Stimulated activated CD8-positive, alpha-beta memory T cell treated with anti-CD3 and anti-CD28 coated beads, Interleukin-7, amount 100 ng/mL, for 1 hour (primary cell): ENCODE measurements at places on chromosomes 6 and 20.

- no peak for DNase-seq
Observed at GRCh38 chr6:69704916-69705315, 91.9 kb downstream of the LMBRD1 start.

DNA sequence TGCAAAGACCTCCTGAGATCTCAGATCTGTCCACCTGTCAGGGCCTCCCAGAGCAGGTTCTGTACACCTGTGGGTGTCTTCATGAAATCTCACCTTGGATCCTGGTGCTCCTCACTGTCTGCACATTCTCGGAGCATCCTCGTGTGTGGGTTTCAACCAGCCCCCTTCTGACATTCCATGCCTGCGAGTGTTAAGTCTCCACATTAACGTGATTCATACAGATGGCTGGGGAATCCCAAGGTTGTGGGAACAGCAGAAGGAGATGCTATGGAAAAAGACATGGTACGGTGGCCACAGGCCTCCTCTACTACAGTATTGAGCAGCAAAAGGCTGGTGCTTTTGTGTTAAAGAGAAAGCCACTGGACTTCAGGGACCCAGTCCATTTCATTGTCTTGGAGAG lies 556.5 kb downstream of the DHX35 start:
- no peak for DNase-seq

DNA sequence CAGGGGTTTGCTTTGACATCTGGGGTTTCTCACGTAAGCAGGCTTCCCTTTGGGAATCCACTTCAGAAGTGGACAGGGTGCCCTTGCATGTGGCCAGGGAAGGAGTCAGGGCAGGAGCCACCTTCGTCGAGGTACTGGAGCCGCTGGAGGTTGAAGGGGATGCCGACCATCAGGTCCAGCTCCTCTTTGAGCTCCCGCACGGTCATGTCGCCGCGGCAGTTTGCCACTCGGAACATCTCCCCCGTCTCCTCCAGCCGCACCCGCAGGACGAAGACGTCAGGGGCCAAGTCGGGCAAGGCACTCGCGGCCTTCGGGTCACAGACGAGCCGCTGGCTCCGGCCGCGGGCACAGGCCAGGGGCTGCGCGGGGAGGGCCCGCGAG lies 360 bp downstream of the ANKRD60 start:
- DNase-seq: no peak

- DNase-seq: no peak
Observed at GRCh38 chr20:60477958-60478357, 519.7 kb downstream of the CDH26 start.

DNA sequence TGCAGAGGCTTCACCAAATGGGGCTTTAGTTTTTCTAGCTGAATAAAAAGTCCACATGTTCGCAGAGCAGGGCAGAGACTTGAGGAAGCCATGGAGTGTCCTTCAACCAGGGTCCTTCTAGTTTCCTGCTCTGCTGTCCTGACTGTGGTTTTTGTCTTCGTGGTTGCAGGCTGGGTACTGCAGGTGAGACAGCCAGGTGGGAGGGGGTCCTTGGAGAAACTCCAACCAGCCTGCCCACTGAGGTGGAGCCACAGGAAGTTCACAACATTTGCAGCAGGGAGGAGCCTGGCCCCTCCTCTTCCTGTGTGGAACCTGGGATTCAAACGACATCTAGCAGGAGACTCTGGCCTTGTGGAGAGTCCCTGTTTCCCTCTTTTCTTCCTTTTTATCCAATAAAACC lies 68.8 kb upstream of the MYLIP start:
- no peak for DNase-seq

GRCh38 chr6:1285956-1286355 lies 25.9 kb upstream of the FOXQ1 start:
- DNase-seq: no peak

DNA sequence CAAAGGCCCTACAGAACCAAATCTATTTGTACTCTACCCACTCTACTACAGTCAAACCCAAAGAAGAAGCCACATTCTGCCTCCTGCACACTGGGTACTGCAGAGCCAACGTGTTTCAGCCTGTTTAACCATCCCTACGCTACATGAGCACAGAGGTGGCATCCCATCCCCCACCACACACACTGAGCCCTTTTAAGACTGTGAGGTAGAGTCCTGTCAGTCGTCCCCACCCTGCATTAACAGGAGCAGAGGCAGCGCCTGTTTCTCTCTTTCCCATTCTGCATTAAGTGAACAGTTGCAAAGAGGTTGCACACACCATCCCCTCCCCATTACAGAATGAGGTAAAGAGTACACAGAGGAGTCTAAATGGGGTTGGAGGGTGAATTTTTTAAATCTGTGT lies 5.2 kb upstream of the RSPH4A start:
- no peak for DNase-seq

GRCh38 chr6:85405175-85405852 lies 44.6 kb upstream of the NT5E start:
- no peak for DNase-seq

- DNase-seq: no peak
Observed at GRCh38 chr6:170091000-170091638, 199.8 kb downstream of the DLL1 start.

DNA sequence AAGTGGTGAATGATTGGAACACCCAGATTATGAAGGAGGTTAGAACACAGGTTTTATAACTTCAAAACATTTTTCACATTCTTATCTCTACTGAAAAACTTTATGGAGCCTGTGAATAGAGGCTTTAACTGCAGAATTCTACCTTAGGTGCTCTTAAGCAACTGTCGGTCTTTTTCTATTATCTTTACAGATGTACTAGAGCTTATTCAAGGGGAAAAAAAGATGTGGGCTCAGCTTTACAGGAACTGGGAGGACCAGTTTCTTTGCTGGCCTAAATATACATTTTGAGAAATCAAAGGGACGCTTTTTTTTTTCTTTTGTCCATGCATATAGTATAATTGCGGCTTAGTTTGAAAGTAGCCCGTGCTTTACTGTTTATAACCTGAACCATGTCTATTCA lies 58.9 kb downstream of the UST start:
- no peak for DNase-seq

DNA sequence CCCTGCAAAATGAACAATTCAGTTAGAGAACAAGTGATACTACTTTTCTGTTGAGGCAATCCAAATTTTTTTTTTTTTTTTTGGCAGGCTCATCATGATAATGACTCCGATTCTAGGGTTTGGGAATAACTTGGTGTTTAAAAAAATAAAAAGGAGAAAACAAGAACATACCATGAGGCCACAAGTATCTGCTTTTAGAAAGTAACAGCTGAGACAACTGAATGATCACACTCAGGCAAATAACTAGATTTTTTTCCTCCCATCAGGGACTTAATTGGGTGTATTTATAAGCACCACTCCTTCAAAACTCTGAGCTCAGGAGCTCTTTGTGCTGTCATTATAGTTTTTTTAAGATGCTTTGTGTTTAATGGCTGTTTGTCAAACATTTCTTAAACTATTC lies 29.6 kb downstream of the PAK5 start:
- no peak for DNase-seq

GRCh38 chr6:149080511-149080910 lies 237.0 kb upstream of the TAB2 start:
- DNase-seq: no peak

DNA sequence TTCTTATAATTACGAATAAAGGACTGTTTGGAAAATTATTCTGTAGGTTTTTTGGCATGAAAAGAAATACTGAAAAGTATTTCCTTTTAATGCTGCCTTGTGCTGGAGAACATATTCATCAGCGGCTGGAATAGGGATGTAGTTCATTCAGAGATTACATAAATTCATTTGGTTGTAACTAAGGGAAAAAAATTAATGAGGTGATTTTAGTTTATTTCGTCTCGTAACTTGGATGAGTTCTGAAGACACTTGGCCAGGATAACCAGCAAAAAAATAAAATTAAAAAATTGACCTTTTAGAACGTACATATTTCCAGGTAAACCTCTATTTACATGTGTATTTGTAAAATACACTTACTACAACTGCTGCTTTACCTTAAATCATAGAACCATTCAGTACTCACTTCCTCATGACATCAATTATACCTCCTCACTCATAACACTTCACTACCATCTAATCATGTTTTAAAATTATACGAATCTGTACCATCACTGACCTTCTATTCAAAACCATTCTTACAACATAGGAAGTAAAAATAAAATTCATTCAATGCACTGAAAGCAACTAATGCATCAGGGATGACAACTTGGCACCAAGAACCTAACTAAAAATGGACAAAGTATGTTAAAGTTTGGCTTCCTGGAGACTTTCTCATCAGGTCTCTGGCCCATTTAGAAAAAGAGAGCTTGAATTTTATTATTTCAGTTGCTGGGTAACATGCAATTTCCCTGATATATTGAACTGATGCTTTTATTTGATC lies 17.2 kb downstream of the KLHL31 start:
- no peak for DNase-seq

- no peak for DNase-seq
Observed at GRCh38 chr6:24205020-24205492, 79.0 kb downstream of the NRSN1 start.

GRCh38 chr6:2482773-2483172 lies 237.4 kb upstream of the GMDS start:
- DNase-seq: no peak

DNA sequence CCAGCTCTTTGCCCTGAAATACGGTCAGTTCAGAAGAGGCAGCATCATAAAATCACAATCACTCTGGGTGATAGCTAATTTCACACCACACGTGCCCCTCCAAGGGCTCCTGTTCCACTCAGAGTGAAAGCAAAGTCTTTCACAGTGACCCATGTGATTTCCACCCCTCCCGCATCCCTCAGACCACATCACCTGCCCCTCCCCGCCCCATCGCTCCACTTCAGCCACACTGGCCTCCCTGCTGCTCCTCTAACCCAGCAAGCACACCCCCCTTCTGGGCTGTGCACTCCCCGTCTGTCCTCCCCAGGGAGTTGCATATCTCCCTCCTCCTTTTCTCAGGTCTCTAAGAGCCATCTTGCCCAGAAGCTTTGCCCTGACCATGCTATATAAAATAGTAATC lies 74.5 kb downstream of the PSMG4 start:
- DNase-seq: no peak

DNA sequence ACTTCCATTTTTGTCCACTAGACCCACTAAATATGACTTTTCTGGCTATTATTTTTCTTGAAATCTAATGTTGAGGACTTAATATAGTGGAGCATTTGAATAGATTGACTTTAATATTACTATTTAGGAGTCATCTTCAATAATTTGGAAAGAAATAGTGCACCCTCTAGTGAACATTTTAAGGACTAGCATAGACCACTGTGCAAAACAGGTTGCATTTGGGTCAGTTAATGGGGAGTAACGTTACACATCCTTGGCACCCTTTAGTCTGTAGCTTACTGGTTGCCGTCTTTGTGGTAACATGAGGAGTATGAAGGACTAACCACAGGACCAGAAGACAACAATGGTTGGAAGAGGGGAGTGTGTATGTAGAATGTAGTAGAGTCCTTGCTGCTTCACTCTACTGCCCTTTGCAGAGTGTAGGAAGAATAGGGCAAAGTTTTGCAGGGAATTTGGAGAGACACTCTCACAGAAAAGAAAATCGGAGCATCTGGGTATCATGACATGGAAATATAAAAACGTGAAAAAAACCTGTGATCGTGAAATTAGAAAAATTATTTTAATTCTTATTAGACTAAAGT lies 25.2 kb downstream of the RFPL4B start:
- DNase-seq: no peak

GRCh38 chr20:7853493-7853892 lies 86.8 kb downstream of the HAO1 start:
- no peak for DNase-seq

GRCh38 chr6:84521511-84521910 lies 242.9 kb downstream of the TBX18 start:
- DNase-seq: no peak

GRCh38 chr6:43963877-43964658 lies 163.2 kb downstream of the MRPL14 start:
- DNase-seq: no peak
